Spinal cord (tissue), 10 donors: ENCODE measurements at places on chromosomes 1 and 21. TPM values are rescaled to one million over a fixed set of nuclear protein-coding genes. Genes with fewer than 3 reads are reported as not detected.

Gene CRP
- polyA plus RNA-seq, result not detected

DNA sequence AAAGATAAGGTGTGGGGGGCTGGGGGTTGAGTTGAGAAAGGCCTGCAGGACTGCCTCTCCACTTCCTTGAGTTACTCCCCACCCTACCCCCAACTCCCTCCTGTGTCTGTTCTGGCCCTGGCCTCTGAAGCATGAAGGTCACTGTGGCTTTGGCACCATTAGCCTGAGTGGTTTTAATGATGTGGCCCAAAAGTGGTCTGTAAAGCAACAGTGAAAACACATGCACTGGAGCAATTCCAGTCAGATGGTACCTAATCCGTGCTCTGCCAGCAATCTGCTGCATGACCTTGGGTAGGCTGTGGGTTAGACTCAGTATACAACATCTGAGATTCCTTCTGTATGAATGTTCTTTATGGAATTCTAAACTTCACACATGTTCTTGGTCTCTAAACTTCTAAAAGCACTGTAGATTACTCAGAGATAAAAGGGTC, 86.5 kb upstream of the ATP1A1 start:
- no peak for DNase-seq

DNA sequence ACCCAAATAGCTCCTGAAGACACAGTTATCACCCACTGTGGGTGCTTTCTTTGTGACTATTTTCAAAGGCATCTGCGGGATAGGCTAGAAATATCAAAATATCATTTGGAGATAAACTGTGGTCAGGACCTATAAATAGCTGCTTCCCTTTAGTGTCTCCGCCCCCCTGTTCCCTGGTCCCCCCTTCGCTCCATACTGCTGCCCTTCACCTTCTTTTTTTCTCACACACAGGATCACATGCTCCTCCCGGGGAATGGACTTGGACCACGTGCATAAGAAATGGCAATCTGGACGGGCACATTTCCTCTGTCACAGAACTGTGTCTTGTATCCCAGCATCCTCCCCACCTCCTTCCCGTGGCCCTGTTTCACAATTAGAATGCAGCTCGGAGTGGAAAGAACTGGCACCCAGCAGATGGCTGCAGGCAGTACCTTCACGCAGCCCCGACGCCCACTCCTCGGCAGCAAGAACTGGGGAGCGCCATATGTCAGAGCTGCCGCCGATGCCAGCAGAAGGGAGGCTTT, 68.8 kb upstream of the SSX2IP start:
- DNase-seq, result peak; percentile 95

DNA sequence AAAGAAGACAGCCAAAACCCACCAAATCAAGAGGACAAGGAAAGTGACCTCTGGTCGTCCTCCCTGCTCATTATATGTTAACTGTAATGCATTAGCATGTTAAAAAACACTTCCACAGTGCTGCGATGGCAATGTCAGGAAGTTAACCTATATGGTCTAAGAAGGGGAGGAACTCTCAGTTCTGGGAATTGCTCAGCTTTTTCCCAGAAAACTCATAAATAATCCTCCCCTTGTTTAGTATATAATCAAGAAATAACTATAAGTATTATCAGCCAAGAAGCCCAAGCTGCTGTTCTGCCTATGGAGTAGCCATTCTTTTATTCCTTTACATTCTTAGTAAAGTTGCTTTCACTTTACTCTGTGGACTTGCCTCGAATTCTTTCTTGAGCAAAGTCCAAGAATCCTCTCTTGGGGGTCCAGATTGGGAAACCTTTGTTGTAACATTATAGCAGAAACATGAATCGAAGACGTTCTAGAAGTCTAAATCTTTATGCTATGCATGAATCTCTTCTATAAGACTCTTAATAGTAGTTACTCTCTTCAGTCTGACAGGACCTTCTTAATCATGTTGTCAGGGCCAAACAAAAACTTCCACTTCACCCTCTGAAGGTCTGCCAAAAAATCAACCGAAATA, 110.0 kb upstream of the VANGL1 start:
- no peak for DNase-seq

Gene TMEM9
- 145 TPM for polyA plus RNA-seq
